ENCODE measurements at places on chromosomes 2 and 18.

GRCh38 chr2:221289389-221289788 is 282.7 kb downstream of the EPHA4 start:
- no peak for DNase-seq

GRCh38 chr2:191316246-191316994 is 71.2 kb downstream of the MYO1B start:
- no peak for DNase-seq

GRCh38 chr2:80573950-80574349 is 269.4 kb upstream of the LRRTM1 start:
- no peak for DNase-seq

DNA sequence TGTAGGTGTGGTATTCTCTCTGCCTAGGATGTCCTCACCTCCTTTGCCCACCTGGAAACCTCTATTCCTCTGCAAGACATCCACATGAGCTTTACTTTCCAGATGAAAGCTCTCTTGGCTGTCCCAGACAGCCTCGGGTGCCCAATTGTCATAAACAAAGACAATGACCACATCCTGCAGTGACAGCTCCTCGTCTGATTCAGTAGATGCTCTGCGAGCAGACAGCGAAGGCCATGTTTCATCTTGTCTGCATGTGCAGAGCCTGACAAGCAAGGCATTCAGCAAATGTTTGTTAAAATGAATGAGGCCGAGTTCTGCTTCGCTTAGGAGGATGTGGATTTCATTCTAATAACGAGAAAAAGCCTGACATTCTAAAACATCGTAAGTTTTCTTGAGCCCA is 150.9 kb downstream of the MTCL1 start:
- DNase-seq: no peak

DNA sequence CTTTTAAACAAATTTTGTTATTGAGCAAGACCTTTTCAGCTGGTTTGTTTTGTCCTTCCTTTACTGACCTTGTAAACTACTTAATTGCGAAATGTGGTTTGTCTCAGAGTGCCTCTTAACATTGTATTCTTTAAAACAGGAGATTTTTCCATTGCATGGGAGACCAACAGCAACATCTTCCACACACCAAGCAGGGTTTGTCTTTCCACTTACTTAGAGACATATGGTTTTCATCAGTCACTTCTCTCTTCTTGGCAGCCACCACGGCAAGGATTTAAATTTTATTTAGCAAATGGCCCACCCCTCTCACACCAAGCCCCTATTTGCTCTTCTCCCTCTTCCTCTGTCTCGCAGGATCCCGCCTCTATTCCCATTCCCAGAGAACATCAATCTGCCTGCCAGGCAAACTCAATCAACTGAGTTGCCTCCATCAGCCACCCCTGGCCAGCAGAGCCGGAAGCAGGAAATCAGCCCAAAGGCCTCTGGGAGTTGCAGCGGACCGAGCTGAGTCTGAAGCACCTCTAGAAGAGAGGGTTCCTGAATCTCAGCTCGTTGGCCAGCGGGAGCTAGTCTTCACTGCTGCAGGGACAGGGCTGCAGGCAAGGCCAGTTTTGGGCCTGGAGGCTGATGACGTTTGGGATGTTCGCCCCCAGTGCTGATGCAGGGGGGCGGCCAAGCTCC is 11.3 kb upstream of the CIB4 start:
- DNase-seq: no peak

GRCh38 chr2:96747061-96747617 is 7.3 kb upstream of the LMAN2L start:
- no peak for DNase-seq

DNA sequence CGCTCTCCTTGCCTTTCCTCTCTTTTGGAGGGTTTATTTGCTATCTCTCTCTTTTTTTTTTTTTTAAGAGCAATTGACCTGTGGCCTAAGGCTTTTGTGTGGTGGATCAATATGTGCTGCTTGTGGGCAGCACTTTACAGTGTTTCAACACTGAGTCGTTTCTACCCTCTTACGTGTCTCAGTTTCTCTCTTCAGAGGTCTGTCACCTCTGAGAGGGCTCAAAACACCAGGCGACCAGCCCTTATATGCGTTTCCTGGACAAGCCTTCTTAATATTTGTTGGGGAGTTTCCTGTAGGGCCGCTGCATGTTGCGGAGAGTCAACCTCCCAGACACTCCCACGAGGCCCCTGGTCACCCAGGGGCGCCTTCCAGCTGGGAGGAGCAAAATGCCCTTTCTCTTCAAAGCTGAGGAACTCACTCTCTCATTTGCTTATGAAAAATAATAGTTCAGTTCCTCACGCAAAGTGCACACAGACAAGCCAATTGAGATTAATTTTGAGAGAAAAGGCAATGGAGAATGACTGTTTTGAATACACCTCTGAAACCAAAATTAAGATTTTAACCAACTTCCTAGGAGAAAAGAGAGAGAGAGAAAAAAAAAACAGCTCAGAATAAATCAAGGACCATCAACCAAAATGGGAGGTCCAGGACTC is 96.3 kb upstream of the B3GNT2 start:
- DNase-seq: no peak

DNA sequence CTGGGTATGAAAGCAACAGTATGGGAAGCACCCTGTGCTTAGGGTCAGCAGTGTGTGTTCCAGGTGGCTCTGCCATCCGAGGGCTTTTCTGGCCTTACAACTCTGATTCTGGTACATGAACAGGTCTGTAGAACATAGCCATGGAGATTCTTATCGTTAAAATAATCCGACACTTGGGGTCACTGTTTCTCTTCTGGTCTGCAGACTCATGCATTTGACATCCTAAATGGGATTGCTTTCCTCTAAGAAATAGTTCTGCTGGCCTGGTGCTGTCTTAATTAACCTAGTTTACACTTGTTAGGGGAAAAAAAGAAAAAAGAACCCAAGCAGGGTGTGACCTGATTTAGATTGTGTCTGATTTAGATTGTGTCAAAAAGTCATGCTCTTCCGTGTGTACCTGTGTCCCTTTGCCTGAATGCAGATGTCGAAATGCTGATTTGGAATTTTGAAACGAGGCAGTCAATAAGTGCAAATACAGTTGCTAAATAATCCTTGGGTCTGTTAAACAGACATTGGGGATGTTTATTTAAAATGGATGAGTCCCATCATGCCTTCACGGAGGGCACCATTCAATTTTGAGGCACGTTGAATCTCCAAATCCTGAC is 59.6 kb downstream of the TRPM8 start:
- peak; percentile 45 for DNase-seq

DNA sequence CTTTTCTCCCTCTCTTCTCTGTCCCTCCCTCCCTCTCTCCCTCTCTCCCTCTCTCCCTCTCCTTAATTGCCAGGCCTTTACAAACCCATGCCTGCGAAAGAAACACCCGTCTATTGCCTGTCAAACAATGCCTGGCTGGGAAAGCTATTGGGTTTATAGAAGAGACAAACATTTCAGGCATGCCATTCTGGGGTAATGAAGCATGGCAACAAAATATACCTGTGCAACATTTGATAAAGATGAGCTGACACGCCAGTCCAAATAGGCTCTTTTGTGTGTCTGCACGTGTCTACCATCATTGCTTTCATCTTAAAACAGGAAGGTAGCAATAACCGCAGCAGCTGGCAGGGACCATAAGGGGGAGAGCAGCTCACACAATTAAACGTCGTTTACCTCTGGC is 282.1 kb downstream of the ZNF516 start:
- DNase-seq: no peak

DNA sequence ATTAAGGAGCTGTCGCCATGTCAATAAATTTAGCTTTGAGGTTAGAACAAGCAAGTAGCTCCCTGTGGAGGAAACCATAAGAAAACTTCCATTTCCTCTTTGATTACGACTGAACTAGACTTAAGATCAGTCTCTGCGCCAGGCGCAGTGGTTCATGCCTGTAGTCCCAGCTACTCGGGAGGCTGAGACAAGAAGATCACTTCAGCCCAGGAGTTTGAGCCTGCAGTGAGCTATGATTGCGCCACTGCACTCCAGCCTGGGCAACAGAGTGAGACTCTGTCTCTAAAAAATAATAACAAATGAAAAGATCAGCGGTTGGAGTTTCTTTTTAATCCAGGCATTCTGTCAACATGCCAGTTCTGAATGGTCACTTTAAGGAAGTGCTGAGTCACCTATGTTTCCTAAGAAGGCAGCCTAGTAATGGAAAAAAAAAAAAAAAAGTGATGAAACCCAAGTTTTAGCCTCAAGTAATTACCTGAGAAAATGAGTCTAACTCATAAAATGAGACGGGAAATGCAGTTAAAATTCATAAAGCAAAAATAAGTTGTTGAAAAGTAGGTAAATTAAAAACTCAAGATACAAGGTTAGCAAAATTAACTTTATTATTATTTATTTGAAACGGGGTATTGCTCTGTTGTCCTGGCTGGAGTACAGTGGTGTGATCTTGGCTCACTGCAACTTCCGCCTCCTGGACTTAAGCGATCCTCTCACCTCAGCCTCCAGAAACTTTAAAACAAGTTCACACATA is 10.2 kb downstream of the C18orf32 start:
- DNase-seq: no peak

GRCh38 chr2:196183528-196184231 is 12.3 kb upstream of the STK17B start:
- peak; percentile 58 for DNase-seq

DNA sequence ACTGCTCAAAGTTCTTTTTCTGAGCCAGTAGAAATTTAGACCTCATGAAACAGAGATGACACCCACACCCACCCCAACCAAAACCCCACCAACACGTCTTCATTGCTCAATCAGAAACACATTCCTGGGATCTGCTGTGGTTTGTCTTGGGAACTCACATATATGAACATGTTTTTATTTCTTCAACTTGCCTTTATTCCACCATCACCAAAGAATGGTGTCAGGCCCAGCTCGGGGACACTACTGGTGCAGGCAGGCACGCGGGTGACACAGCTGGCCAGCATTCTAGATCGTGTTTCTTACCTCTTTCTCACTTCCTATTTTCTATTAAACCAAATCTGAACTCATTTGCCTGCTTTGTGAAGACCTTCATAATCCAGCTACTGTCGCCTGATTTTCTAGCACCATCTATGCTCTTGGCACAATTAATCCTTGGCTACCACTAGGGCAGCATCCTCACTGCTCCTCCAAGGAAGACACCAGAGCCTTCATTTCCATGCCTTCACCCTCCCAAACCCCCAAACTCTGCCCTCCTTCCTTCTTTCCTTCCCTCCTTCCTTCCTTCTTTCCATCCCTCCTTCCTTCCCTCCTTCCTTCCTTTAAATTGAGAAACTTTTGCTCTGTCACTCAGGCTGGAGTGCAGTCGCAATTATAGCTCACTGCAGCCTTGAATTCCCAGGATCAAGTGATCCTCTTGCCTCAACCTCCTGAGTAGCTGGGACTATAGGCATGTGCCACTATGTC is 157.1 kb downstream of the BCL2 start:
- DNase-seq: no peak

All from activated CD4-positive, alpha-beta T cell treated with anti-CD3 and anti-CD28 coated beads, Interleukin-2, Interleukin-6, amounts not matched to agents 100 ng/mL and 50 ng/mL, durations not matched to agents 16 hours and 8 hours (primary cell).